Spinal cord (tissue), 10 donors: ENCODE measurements at places on chromosomes 6 and 20. TPM values are rescaled to one million over a fixed set of nuclear protein-coding genes. Genes with fewer than 3 reads are reported as not detected.

Gene MLN
- total RNA-seq = not detected

Gene PPP1R16B
- total RNA-seq = 22.0 TPM

Gene BAG2
- total RNA-seq = 2.8 TPM

Gene POM121L2
- total RNA-seq = not detected

Gene TMEM74B
- 6.2 TPM for total RNA-seq

Gene LY6G6D
- 1.1 TPM for total RNA-seq

Gene SLC35B2
- total RNA-seq = 39.3 TPM

Gene KCNQ5
- 9.2 TPM for total RNA-seq

- no peaks in the 10 kb centered on the region for H3K36me3 ChIP-seq
- H3K27me3 ChIP-seq = no peaks in the 10 kb centered on the region
- no peak for DNase-seq
- H3K4me3 ChIP-seq = no peak overlapping the region
- H3K27ac ChIP-seq = no peak overlapping the region
Measured at GRCh38 chr6:92934625-92935024, 484.7 kb downstream of the EPHA7 start.

- H3K4me3 ChIP-seq = no peak overlapping the region
- no peaks in the 10 kb centered on the region for H3K27me3 ChIP-seq
- no peak overlapping the region for H3K27ac ChIP-seq
Measured at GRCh38 chr6:219019-219570, 73.2 kb upstream of the DUSP22 start.

DNA sequence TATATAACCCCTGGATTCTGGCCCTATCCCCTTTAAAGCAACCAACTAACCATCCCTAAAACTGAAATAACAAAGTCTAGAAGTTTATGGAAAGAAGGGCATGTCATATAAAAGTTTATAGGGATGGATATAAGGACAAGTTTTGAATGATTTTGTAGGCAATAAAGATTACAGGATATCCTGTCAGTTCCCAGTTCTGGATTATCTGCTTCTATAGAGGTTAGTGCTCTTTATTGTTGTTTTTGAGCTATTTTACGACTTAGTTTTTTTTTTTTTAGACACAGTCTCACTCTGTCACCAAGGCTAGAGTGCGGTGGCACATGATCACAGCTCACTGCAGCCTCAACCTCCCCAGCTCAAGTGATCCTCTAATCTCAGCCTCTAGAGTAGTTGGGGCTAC, 48.3 kb downstream of the ZFP64 start:
- H3K36me3 ChIP-seq = no peaks in the 10 kb centered on the region
- no peak overlapping the region for H3K4me3 ChIP-seq
- no peak for DNase-seq
- H3K27ac ChIP-seq = no peak overlapping the region
- H3K27me3 ChIP-seq = no peaks in the 10 kb centered on the region
- no peaks in the 10 kb centered on the region for H3K4me1 ChIP-seq

DNA sequence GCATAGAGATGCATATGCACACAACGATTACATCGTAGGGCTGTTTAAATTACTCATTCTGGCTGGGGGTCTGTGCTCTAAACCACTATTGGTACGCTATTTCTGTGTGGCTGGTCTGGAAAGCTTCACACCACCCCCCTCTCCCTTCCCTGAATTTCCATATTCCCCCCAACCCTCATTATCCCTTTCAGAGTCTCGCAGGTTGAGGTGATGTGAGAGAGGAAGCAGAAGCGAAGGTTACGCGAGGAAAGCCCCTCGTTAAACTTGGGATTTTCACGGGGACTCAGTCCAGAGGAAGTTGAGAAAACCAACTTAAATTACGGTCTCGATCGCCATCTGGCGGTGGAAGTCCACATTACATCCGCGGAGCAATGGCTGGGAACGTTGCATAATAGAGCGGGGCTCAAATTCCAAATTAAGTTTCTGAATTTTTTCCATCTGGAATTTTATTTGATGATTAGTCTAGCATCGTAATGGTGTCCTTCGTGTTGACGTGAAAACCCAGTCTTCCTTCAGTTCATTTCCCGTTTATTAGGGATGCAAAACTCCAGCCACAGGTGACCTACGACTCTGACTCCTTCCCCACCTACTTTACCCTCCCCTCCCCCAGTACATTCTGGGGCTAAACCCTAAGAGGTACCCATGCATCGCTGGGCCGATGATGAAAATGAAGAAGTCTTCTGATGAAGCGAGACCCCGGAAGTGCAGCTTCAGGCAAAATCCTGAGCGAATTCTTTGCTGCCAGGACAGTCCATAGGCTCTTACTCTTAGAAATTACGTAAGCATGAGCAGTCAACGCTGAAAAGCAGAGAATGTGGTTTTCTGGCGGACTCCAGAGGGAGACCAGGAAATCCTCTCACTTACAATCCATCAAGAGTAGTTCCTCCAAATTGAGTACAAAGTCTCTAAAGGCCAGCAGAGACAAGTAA, 19.7 kb downstream of the HLA-DOB start:
- peak; percentile 63 for DNase-seq
- H3K36me3 ChIP-seq = no peaks in the 10 kb centered on the region
- no peaks in the 10 kb centered on the region for H3K4me1 ChIP-seq
- peaks cover 11% of the 10 kb centered on the region for H3K27me3 ChIP-seq
- no peak overlapping the region for H3K27ac ChIP-seq

- H3K4me3 ChIP-seq = no peak overlapping the region
- DNase-seq = peak; percentile 8
- peaks cover 2% of the 10 kb centered on the region for H3K36me3 ChIP-seq
- H3K27me3 ChIP-seq = no peaks in the 10 kb centered on the region
- H3K27ac ChIP-seq = no peak overlapping the region
Measured at GRCh38 chr6:167338541-167339117, 13.7 kb downstream of the TTLL2 start.

DNA sequence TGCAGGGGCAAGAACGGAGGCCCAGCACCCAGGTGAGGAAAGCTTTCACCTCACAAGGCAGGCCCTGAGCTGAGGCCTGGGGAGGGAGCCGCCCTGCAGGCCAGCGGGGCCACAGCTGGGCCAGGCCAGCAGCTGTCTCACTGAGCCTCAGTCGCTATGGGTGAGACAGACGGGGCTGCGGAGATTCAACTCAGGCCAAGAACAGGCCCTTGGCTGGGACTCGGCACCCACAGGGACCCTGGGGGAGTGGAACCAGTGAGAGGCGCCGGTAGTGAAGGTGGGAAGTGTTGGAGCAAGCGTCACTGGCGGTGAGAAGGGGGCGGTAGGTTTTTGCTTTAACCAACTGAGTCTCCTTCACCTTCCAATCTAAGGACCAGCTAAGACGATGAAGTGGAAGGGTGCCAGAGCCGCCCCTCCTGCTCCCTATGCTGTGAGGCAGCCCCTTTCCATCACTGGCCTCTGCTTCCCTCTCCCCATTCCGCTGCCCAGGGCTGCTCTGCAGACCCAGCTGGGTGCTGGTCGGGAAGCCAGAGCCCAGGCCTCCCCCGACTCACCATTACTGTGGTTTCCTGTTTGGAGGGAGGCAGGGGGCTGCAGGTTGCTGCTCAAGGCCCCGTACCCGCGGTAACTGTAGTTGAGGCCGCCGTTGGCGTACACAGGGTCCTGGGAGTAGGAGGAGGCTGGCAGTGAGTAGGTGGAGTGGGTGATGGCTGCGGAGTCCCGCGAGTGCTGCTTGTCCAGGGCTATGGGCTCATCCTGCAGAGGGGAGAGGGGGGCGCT, 93.7 kb downstream of the ASXL1 start:
- peaks cover 57% of the 10 kb centered on the region for H3K4me1 ChIP-seq
- H3K4me3 ChIP-seq = no peak overlapping the region
- H3K36me3 ChIP-seq = peaks cover 99% of the 10 kb centered on the region
- no peak for DNase-seq

DNA sequence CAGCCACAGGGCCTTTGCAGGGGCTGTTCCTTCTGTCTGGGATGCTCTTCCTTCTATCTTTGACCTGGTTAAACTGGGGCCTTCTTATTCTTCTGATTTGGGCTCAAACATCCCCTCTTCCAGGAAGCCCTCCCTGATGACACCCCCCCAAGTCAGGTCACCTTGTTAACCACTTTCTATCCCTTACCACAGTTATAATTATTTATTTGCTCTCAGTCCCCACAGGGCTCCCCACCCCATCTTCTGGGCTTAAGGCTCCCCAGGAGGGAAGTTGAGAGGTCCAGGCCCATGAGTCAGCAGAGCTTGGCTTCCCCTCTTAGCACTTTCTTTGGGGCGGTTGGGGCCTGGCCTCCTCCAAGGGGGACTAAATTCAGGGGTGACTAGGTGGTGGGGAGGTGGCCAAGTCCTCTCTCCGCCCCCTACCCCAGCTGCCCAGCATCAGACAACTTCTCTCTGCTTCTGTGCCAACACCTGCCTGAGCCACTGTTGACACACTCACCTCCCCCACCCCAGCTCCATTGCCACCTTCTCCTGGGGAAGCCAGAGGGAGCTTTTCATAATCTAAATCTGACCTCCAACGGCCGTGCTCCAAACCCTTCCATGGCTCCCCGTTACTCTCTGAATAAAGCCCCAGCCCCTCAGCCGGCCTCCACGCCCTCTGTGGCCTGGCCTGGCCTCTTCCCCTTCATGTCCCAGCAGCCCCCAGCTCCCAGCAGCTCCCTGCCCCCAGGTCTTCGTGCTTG, 70.0 kb downstream of the CEBPB start:
- H3K27me3 ChIP-seq = no peaks in the 10 kb centered on the region
- no peak overlapping the region for H3K4me3 ChIP-seq
- no peaks in the 10 kb centered on the region for H3K36me3 ChIP-seq
- peaks cover 4% of the 10 kb centered on the region for H3K4me1 ChIP-seq
- H3K27ac ChIP-seq = no peak overlapping the region

- H3K27me3 ChIP-seq = no peaks in the 10 kb centered on the region
- no peaks in the 10 kb centered on the region for H3K4me1 ChIP-seq
- no peak overlapping the region for H3K4me3 ChIP-seq
- DNase-seq = no peak
- H3K36me3 ChIP-seq = no peaks in the 10 kb centered on the region
Measured at GRCh38 chr6:131356161-131356560, 216.9 kb upstream of the ARG1 start.

DNA sequence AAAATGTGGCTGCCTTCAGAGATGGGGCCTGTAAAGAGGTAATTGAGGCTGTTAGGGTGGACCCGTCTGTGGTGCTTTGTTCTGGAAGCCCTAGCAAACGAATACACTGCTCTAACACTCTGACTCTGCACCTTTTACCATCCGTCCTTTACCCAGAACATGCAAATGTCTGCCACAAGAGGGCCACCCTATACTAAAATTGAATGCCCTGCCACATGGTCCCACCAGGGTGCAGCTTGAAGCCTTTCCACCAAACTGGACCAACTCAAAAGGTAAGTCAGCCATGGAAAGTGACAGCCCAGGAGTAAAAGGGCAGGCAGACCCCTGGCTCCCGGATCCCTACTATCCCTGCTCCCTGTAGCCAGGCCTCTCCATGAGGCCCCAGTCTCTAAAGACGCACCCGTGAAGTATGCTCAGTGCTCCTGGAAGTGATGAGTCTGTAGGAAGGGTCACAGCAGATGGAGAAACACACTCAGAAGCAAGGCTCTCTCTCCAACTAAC, 5.8 kb upstream of the BFSP1 start:
- H3K4me1 ChIP-seq = peaks cover 4% of the 10 kb centered on the region
- no peak overlapping the region for H3K4me3 ChIP-seq
- peak; percentile 83 for DNase-seq
- H3K36me3 ChIP-seq = no peaks in the 10 kb centered on the region
